Motor neuron (in vitro differentiated cells): ENCODE measurements at places on chromosomes 2 and 18.

DNA sequence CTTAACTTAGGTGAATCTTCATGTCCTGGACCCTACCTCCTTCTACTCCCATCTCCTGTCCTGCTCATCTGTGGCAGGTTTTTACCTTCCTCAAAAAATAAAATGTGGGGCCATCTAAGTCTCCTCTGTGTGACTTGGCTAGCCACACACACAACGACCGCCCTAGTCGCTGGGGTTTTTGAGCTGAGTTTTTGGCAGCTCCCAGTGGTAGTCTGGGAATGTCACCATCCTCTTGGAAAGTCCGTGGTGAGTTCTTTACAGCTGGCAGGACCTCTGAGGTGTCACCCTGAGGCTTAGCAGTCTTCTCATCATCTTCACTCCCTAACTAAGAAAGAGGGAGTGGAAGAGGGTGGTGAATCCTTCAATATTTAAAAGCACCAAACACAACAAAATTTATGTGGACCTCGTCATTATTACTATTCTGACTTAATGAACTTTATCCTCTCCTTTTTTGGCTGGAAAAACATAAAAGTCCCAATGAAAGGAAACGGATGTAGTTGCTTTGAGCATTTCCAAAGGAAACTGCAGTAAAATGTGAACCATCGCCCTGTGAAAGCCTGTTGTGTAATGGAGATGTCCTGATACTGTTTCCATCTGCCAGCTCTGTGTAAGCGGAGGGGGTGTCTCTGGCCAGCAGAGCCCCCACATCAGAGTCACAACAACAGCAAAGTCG lies 78.6 kb downstream of the VAPA start:
- ATAC-seq, result no peak

GRCh38 chr2:34545486-34546136 lies 946.5 kb upstream of the FAM98A start:
- ATAC-seq, result no peak

DNA sequence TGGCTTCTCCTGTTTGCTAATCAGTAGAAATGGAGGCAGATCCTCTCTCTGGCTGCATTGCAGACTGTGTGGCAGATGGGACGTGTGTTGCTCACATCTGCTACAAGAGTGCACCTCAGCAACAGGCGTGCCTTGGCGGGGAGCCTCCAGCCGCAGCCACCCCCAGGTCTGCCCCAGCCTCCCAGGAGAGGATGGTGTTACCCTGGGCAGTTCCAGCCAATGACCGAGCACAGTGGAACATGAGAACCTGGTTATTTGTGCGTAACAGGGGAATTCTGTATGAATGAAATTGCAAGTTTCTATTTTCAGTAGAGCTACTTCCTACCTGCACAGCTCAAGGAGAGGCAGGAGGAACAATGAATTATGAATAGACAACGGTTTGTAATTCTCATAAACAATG lies 130.6 kb upstream of the CBLN2 start:
- no peak for ATAC-seq

DNA sequence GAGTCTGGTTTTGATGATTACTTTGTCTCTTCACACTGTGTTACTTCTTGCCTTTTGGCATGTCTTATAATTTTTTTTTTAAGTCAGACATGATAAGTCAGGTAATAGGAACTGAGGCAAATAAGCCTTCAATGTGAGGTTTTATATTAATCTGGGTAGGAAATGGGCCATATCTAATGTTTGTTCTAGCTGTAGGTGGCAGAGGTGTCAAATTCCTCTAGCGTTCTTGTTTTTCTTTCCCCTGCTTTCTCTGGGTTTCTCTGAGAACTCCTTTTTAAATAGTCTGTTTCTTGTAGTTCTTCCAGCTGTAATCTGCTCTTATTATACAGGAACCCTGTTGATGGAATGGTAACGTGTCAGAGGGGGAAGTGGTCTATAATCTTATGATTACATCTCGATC lies 5.7 kb downstream of the SP140 start:
- ATAC-seq, result no peak

DNA sequence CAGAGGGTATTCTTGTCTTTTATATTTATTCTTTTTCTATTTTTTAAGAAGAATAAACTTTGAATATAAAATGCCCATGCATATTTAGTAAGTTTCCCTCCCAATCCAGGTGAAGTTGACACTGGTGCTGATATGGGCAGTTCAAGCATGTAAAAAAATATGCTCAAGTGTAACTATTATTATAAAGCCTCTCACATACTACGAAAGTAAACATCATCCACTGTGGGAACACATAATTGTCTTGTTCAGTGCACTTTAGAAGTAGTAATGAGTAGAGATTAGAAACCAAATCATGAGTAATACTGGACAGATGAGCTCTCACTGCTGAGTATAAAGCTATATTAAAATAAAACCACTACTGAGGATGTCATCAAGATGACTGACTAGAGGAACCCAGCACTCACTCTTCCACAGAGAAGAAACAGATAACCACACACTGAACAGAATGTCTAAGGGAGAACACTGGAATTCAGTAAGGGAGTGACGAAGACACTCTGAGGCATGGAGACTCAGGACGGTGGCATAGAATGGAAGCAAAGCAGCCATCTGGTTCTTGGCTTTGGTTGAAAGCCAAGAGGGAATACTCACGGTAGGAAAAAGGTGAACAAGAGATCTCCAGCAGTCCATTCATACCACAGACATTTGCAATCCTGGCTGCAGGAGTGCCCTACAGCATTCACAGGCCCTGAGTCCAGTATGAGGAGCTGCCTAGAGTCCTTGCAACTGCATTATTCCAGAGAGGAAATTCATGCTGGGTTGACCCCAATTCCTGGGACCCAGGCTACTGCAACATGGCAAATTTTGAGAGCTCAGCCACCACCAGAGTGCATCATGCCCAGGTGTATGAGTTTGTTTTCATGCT lies 9.5 kb upstream of the FAM110C start:
- no peak for ATAC-seq
